Right renal cortex interstitium (tissue), 3 donors: ENCODE measurements at places on chromosomes 11 and 22. TPM values are rescaled to one million over a fixed set of nuclear protein-coding genes. Genes with fewer than 3 reads are reported as not detected.

DNA sequence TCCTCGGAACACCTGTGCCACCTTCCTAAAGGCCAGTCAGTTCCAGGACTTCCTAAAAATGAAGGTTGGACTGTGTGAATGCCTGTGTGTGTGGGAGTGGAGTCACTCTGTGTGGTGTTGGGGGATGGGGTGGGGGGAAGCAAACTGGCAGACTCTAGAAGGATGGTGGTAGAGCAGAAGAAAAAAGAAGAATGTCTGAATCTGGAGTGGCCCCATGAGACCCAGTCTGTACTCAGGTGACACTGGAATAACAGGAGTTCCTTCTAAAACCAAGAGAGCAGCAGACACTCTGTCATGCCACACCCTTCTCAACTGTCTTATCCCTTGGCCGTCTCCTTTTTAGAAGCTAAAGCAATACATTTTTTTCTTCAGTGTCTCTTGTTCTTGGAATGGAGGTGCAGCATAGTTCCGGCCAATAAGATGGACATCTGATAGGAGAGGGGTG is 82.9 kb downstream of the MAML2 start:
- DNase-seq, result no peak

- DNase-seq, result no peak
Observed at GRCh38 chr22:23212061-23213021, 32.0 kb downstream of the BCR start.

DNA sequence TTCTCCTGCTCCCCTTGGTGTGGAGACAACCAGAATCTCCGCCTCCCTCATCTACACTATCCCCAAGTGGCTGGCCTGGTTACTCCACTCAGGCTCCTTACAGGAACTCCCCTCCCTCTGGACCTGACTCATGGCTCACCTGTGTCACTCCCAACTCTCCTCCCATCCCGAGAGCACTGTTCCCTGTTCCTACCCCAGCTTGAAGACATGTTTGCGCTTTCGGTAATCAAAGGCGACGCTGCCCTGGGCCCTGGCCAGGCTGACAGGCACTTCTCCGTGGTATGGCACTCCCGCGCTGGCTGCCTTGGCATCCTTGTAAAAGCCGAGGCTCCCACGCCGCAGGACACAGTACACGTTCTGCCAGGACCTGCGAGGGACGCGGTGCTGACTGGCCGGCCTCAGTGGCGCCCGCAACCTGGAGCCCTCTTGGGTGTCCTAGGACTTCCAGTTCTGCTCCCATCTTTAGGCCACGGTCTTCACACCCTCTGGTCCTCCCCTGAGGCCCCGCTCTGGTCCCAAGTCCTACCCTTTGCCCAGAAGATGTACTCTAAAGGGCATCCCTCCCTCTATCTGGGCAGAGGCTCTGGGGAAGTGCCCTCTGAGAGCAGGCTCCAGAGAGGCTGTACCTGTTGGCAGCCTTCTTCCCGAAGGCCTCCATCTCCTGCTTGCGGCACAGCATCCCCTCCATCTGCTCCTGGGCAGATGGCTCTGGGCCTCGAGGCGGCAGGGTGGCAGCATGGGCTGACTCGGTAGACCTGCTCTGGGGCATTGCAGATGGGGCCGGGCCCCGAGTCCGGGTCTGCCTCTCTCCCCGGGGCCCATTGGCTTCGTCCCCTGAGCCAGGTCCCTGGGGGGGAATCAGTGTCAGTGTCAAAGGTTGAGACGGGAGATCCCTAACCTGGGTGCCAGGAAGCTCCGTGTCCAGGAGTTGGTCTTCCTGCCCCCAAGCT is 9.4 kb upstream of the RBM4B start:
- no peak for DNase-seq

GRCh38 chr11:128615076-128615475 is 27.7 kb upstream of the ETS1 start:
- no peak for DNase-seq

GRCh38 chr11:86291466-86292262 is 10.4 kb upstream of the HIKESHI start:
- no peak for DNase-seq

DNA sequence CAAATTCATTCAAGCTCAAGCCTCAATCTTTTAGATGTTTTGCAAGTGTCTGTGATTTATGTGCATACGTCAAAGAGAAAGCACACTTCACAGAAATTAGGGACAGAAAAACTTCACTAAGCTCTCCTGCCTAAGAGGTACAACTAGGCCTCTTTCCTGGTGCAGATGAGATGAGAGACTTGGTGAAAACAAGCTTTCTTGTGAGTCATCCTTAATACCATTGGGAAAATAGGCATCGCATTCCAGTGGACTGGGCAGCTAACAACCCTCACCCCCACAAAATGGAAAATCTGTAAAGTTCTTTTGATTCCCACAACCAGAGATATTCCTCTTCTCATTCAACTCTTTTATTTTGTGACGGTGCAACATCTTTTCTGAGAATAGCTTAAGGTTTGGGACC is 1110.4 kb upstream of the CCDC90B start:
- DNase-seq, result no peak

DNA sequence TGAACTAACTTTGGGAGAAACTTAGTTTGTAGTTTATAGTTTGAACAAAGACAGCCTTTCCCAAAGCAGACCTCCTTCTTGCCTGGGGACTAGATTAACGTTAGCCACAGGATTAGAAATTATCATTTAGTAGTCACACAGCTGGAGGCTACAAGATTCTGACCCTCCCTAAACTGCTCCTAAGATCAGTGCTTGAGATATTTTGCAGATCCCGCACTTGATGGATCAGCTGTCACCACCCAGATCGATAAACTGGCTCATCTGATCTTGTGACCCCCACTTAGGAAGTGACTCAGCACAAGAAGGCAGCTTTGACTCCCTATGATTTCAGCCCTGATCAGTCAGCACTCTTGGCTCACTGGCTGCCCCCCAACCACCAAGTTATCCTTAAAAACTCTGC is 1.6 kb downstream of the SLC22A24 start:
- no peak for DNase-seq

- no peak for DNase-seq
Observed at GRCh38 chr11:64894070-64894811, 15.8 kb upstream of the EHD1 start.

MS4A15 gene
- polyA plus RNA-seq, result not detected

DNA sequence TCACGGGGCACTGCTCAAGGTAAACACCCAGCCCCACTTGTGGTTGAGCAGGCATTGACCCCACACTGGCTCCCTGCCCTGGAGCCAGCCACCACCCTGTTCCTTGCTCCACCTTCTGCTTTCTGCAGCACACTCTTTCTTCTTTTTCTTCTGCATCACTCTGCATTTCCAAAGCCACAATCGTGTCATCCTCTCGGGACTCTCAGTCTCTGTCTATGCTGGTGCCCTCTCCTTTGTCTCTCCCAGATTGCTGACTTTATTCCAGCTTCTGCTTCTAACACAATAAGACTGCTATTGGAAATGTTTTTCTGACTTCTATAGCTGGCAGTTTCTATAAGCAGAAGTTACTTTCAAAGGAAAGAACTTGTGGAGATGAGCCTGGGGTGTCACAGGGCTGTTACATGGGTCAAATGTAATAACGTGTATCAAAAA is 14.4 kb downstream of the GRAP2 start:
- no peak for DNase-seq

DNA sequence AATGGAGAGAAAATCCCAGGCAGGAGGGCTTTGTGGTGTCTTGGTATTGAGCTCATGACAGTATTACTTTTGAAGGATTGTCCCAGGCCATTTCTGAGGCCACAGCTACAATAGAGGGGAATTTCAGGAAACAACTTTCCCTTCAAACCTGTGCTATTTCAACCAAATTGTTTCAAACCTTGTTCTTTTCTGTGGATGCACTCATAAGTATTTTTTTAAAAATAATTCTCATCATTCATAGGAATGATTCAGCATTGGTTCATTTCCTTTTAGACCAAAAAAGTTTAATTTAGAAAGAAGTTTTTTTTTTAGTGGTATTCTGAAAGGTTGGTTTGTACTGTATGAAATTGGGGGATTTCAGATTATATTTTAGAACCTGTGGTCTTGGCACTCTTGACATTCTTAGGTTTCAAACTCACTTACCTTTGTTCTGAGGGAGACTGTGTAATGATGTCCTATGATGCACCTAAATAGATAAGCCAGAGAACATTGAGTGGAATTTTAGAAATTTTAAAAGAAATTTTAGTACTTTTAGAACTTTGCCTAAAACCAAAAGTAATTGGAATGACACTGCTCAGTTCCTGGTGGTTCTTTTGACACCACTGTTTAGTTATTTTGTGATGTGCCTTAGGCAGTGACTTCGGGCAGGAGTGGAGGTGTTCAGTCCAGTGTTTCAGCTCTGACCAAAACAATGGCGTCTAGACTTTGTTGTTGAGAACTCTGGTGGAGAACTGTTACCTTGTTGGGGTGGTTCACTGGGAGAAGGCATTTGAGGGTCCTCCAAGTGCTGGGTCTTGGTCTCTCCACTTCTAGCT is 12.2 kb downstream of the TEAD1 start:
- DNase-seq, result no peak

MRPL40 gene
- polyA plus RNA-seq, result 48.1 TPM

DNA sequence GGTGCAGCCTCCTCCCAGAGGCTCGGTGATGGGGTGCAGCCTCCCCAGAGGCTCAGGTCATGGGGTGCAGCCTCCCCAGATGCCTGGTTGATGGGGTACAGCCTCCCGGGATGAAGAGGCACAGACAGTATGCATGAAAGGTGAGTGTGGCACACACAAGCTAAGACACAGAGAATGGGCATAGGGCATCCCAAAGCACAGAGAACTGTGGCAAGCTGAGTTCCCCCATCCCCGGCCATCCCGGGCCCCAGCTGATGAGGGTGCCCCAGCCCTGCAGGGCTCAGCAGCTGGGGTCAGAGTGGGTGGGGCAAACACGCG is 4.8 kb upstream of the SYT8 start:
- no peak for DNase-seq

GRCh38 chr11:112637876-112638275 is 323.3 kb upstream of the NCAM1 start:
- DNase-seq, result no peak

NAALAD2 gene
- polyA plus RNA-seq, result 19.5 TPM

- no peak for DNase-seq
Observed at GRCh38 chr11:135073381-135073780, 661.3 kb upstream of the B3GAT1 start.

YPEL4 gene
- polyA plus RNA-seq, result 1.7 TPM

- no peak for DNase-seq
Observed at GRCh38 chr22:23553924-23554870, 25.9 kb downstream of the IGLL1 start.

NCF4 gene
- 1.6 TPM for polyA plus RNA-seq

DNA sequence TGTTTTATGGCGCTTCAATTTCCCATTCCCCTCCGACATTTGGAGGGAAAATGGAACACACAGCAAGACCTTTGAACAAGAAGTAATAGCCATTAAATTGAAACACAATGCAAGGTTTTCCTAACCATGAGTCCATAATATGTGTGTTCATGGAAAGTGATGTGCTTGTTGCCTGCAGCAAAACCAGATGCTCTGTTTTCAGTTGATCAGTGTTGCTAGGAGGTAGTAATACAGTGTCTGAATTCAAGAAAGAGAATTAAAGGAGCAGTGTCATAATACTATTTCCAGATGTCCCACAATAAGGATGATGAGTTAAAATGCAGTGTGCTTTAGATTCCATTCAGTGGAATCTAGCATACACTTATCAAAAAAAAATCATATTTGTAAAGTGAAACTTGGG is 637.4 kb upstream of the API5 start:
- no peak for DNase-seq

DNA sequence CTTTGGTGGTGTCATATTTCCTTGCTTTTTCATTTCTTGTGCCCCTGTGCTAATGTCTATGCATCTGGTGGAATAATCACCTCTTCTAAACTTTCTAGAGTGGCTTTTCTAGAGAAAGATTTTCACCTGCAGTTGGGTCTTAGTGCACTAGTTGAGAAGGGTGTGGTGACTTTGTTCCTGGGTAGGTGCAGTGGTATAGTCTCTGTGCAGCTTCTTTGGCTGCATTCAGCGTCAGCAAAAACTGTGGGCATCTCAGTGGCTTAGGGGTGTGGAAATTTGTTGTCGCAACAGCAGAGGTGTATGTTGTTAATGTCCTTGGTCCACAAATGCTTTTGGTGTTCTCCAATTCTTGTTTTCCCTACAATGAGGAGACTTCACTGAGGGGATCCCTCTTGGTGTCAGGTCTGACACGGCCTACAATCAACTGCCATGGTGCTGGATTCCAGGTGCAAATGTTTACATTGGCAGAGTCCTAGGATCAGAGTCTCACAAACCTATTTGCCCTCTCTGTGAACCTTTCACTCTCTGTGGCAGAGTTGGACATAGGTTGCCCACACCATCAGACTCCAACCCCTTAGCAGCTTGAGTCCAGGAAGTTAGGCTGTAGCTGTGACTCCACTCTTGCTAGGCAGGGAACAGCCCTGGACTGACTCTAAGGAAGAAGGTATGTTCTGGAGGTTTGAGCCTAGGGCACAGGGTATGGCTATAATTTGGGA is 48.8 kb downstream of the GDPD4 start:
- no peak for DNase-seq

GRCh38 chr11:75365711-75366181 is 14.3 kb upstream of the ARRB1 start:
- no peak for DNase-seq

- no peak for DNase-seq
Observed at GRCh38 chr11:19756675-19757475, 44.2 kb downstream of the NAV2 start.

CEP164 gene
- polyA plus RNA-seq, result 22.9 TPM

- no peak for DNase-seq
Observed at GRCh38 chr11:86999859-87000753, 37.6 kb upstream of the TMEM135 start.

PATE2 gene
- 0.07 TPM for polyA plus RNA-seq

DNA sequence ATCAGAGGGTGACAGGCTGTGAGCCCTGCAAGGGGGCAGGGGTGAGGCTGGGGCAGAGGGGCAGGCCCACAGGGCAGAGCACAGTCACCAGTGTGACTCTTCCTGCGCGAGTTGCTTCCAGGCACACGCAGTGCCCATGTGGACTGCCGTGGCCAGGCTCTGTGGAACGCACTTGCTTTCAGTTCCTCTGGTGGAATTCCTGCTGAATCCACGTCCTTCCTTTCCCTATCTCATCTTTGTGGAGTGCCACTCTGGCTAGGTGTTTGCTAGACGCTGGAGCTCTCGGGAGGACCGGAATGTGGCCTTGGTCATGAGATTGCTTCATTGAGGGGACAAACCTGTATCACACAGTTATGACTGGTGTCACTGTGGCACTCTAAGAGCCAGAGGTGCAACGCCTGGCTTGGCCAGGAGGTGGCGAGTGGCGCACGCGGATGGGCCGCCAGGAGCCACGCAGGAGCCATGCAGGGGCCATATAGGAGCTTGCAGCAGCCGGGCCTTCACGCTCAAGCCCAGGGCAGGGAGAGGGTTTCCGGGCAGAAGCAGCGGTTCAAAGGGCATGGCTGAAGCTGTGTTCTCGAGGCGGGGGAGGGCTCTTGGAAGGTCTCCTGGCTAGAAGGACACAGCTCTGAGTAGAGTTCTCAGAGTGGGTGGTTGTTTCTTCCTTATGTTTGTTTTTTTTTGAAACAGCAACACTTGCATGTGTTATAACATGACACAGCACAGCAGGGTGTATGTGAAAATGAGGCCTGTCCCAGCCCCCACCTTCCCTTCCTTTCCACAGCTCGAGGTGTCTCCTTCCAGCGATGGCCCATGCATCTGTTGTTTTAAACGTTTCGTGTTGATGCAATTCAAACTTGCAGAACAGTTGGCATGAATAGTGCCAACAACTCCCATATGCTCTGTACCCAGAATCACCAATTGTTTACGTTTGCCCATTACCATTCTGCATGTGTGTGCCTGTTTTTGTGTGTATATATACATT is 36.2 kb downstream of the TBC1D22A start:
- no peak for DNase-seq

GRCh38 chr11:87892291-87892690 is 283.0 kb downstream of the RAB38 start:
- DNase-seq, result no peak

NXPE1 gene
- polyA plus RNA-seq, result 0.06 TPM

- DNase-seq, result no peak
Observed at GRCh38 chr11:23313001-23313400, 452.7 kb upstream of the CCDC179 start.
